T-helper 9 cell (primary cell): ENCODE measurements at places on chromosomes 6 and 20.

DNA sequence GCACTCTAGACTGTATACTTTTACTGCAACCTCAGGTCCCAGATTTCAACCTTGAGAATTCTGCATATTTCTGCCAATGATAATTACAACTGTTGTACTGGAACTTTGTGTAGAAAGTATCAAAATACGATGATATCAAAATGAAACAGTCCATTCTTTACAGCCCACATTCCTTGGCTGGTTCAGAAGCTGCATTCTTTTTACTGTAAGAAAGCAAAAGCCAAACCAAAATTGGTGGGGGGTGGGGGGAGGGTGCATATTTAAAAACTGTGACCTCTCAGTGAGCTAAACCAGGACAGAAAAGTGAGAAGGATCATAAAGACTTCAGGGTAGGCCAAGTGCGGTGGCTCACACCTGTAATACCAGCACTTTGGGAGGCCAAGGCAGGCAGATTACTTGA is 41.8 kb upstream of the UBR2 start:
- DNase-seq = no peak

DNA sequence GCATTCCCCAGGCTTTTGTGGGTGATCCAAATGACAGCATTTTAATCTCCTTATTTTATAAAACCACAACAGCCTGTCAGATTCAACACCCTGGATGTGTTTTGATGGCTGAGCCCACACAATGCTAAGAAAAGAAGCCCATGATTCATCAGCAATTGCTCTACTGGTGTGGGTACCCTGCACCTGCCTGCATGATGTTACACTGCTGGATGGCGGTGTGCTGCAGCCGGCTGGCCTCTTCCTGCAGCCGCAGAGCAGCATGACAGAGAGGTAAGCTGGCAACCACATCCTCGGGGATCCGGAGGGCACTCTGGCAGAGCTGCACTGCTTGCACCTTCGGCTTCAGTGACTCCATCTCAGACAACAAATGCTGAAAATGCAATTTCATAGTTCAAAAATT is 327.5 kb downstream of the SYNE1 start:
- DNase-seq = peak; percentile 46

- no peak for DNase-seq
These were observed 14.9 kb downstream of the IL17A start for GRCh38 chr6:52201046-52201445.

DNA sequence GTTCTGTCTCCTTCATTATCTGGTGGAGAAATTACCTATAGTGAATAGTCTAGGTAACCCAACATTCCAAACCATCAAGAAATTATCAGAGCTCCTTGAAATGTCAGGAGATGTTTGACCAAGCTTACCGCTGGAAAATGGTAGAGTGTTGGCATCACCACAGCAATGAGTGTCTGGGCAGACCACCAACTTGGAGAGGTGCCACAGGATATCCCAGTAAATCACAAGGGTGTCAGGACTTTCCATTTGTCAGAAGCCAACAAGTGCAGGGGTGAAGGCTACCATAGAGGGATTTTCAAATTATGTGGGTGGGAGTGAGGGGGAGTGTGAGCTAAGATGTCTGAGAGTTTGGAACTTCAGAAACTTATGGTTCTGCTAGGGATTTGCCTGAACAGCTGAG is 73.2 kb downstream of the VGLL2 start:
- no peak for DNase-seq

DNA sequence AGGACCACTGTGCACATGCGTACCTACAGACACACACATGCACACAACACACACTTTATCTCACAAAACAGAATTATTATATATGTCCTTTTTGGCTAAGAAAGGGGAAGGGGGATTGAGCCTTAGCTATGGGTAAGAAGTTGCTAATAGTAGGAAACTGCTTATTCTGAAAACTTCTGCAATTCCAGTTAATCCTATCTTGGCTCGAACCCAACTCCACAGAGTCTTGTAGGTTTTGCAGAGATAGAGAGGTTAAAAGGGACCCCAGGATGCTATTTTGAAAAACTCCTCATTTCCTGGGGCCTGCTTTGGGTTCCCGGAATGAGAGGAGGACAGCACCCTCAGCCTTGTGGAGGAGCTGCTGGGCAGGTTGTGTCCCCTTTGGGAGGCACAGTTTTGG is 233.8 kb downstream of the CLIC5 start:
- DNase-seq = no peak

GRCh38 chr6:33391922-33392594 is 435 bp downstream of the KIFC1 start:
- DNase-seq = no peak

DNA sequence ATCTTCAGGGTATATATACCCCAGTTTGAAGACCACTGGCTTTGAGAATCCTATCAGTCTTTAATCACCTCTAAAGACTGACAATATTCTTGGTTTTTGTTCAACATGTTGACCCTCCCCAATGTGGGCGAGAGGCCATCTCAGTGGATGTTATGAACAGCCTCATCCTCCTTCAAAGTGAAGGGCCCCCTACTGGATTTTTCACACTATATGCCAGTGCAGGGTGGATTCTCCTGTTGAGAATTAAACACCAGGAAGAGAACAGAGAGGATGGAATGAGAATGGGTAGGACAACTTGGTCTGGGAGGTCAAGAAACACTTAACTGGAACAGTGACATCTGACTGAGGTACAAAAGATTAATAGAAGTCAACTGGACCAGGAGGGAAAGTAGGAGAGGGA is 327.1 kb downstream of the MAFB start:
- no peak for DNase-seq

DNA sequence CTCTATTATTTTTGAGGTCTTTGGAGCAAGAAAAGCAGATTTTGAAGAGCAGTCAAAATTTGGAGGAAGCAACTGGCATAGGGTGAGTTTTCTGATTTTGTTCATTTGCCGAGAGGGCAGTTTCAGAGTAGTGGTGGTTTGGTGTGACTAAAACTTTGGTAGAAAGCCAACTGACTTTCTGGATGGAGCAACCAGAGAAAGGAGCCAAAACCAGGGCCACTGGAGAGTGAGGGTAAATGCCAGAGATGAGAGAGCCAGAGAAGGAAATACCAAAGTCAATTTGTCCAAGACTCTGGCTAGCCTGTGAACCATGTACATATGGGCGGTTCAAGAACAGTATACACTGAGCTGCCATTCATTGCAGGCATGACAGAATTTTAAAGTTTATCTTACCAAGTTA is 40.5 kb upstream of the ZBTB24 start:
- DNase-seq = no peak

- no peak for DNase-seq
These were observed 154.3 kb downstream of the ANKRD60 start for GRCh38 chr20:58073945-58074856.

- DNase-seq = no peak
These were observed 26.5 kb downstream of the VNN1 start for GRCh38 chr6:132687306-132687705.

GRCh38 chr20:19181552-19181951 is 30.9 kb upstream of the SLC24A3 start:
- no peak for DNase-seq

GRCh38 chr20:57391439-57392301 is 474 bp downstream of the RBM38 start:
- DNase-seq = no peak

DNA sequence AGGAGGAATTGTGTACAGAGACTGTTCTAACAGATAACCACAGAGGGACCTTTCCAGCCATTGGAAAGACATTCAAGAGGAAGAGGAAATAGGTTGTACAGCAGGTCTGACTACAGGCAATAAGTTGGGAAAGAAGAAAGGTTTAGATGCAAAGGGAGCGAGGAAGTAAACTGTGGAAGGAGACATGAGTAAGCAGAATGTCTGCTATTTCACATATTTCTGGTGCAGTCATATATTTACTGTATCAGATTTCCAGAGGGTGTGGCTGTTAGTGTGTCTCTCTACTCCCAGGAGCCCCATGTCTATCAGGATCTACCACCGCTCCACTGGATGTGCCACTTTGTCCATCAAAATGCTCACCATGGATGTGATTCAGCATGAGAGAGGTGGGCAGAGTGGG is 25.9 kb downstream of the MRS2 start:
- no peak for DNase-seq

GRCh38 chr6:107290491-107290890 is 168.9 kb downstream of the PDSS2 start:
- DNase-seq = no peak
